NCI-H1436 treated with DMSO at 0.1 percent for 48 hours (cell line): ENCODE measurements at places on chromosomes 2 and 18.

- DNase-seq = no peak
These were observed 322.8 kb upstream of the POU3F3 start for GRCh38 chr2:104531122-104531521.

GRCh38 chr2:1305342-1306013 is 107.8 kb upstream of the TPO start:
- no peak for DNase-seq

- no peak for DNase-seq
These were observed 23.7 kb downstream of the NCAPH start for GRCh38 chr2:96359310-96359709.

DNA sequence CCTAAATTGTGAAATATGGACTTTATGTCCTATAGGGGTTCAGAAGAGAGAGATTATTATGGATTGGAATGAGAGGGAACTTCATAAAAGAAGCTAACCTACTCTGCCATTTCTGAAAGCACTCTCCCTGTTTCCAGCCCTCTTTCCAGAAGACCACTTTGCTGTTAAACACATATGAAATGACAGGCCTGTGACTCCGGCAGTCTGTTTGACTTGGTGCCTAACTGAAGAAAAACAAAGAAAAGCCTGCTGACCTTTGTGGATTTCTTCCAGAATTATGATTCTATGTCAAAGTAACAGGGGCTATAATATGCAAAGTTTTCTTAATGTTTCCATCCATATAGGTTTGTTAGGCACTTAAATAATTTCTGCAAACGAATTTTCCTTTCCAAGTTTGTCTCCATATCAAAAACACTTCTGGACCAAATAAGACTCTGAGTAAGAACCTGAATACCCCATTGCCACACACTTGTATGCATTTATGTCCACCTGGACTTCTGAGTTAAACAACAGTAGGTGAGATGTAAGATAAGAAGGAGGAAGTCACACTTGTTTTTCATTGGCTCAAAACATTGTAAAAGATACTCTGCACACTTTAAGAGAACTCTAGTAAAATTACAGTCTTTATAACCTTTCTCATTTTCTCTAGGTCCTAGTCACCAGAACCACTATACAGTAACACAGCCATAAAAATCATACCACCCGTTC is 111.7 kb downstream of the PIEZO2 start:
- no peak for DNase-seq

DNA sequence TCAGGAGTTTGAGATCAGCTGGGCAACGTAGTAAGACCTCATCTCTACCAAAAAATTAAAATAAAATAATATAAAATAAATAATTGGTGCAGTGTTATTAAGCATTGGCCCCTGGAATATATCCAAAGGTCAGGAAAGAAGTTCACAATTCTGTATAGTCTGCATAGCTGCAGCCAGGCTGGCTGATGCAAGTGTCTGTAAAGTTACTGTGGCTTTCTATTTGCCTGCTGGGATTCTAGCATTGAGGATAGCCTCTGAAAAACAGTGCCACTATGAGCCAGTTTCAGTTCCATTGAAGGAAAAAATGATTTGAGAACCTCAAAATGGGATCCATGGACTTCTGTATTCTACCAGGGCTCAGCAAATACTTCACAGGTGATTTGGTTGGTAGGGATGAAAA is 208.6 kb downstream of the PARD3B start:
- DNase-seq = no peak

DNA sequence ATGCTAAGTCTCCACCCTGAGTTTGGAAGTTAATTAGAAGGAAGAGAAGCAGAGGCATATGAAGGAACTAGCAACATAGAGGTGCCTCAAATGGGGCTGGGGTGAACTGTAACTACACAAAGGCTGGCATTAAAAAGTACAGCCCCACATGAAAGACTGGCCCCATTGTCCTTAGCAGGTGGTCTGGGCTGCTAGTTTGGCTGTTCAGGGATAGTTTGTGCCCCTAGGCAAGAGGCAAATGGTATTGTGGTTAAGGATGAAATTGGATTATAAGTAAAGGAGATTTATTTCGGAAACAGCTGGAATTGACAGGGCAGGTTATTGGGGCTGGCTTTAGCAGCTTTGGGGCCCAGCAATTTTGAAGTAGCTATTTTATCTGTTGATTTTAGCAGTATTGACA is 365.7 kb upstream of the TNP1 start:
- no peak for DNase-seq

GRCh38 chr2:233404222-233404621 is 49.9 kb downstream of the DGKD start:
- DNase-seq = no peak
